Amniotic epithelial cell (primary cell): ENCODE measurements at places on chromosomes 5 and 9.
A peak's percentile ranks its signal among the peaks of the same experiment; 100 is the strongest.

GRCh38 chr9:6681957-6682501 is 36.5 kb upstream of the GLDC start:
- DNase-seq: no peak

- DNase-seq: peak; percentile 63
These were observed 26.9 kb downstream of the GOLM1 start for GRCh38 chr9:86072394-86072877.

DNA sequence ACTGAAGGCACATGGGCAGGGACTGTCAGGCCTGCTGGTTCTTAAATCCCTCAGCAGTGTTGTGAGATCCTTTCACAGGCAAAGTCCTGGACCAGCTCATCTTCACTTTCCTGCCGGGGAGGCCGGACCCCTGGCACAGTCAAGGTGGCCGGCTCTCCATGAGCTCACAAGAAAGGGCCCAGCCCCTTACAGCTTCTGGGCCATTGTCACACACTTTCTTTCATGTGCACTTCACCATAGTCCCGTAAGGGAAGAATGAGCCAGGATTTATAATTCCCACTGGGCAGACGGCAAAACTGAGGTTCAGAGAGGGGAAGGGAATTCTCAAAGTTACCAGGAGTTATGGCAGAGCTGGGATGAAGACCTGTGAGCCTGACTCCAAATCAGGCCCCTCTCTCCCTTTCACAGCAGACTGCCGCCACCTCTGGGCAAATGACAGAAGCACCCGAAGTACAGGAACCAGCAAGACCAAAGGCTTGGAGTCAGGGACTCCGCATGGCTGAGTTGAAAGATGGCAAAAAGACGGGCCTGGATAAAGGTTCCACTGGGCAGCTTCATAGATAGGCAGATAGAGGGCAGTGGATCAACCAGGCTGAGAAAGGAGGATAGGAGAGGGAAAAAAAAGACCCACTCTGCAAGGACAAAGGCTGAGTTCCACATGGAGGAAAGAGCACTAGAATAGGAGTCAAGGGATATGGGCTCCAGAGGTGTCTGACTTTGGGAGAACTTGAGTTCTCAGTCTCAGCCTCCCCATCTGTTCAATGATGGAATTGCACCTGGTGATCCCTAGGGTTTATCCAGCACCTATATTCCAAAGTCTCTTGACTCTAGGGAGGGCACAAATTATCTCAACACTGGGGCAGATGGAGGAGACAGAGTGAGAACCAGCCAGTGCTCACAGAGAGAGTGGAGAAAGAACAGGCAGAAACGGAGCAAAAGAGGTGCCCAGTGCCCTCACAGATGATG is 128.7 kb downstream of the PAX5 start:
- DNase-seq: no peak

- DNase-seq: peak; percentile 64
These were observed 149.9 kb downstream of the ARSB start for GRCh38 chr5:78835176-78835575.

- no peak for DNase-seq
These were observed 32.0 kb downstream of the SMIM15 start for GRCh38 chr5:61130289-61130688.

DNA sequence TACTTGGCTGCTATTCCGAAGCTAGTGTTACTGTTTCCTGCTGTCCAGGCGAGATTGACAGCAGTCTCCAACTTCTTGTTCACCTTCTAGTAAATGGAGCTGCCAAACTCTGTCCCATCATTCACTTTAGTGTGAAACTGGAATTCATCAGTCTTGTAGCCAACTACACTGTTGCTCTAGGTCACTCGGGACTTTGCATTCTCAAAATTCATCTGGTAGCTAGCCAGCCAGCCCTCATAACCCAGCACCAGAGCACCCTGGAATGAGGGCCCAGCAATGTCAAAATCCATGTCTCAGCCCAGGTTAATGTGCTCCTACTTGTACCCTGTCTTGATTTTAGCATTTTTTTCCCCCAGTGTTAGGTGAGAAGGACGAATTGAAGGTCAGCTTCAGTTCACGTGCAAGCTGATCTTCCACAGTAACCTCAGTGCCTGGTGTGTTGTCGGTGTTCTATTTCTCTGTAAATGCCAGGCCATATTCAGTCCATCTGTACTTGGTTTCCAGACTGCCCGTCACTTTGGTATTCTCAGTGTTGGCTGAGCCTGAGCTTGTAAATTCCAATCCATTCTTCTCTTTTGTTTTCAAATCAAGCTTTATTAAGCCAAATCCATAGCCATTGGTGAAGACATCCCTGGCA is 28.9 kb downstream of the ZNF169 start:
- DNase-seq: no peak

DNA sequence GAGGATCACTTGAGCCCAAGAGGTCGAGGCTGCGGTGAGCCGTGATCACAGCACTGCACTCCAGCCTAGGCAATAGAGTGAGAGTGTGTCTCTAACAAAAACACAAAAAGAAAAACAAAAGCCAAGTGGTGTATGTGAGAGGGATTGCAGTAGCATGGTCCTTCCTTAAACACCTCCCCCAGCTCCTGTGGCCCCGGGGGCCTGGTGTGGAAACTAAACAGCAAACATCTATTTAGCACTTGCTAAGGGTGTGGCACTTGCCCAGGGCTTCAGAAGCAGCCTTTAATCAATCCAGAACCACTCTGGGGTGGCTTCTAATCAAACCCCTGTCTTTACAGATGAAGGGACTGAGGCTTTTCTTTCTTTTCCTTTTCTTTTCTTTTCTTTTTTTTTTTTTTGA is 4.4 kb upstream of the FBP1 start:
- DNase-seq: no peak

DNA sequence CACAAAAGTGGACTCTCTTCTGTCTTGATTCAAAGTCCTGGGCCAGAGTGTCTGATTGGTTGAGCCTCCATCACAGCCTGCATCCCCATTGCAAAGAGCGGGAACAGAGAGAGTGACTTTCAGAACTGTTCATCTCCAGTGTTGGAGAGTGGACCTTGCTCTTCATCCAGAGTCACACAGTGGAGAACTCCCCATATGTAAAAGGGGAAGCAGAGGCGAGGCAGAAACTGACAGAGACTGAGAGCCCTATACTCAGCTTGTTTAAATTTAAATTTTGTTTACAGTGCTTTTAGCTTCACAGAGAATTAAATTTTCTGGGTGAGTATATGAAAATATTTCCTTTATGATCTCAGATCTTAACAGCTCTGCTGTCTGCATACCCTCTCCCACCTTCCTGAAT is 70.0 kb upstream of the SSBP2 start:
- no peak for DNase-seq

DNA sequence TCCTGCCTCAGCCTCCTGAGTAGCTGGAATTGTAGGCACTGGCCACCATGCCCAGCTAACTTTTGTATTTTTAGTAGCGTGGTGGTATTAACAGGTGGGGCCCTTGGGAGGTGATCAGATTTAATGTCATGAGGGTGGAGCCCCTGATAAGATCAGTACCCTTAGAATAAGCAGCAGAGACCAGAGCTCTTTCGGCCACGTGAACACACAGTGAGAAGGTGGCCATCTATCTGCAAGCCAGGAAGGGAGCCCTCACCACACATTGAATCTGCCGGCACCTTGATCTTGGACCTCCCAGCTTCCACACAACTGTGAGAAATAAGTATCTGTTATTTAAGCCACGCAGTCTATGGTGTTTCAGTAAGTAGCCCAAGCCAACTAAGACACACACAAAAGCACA is 22.5 kb downstream of the TBC1D2 start:
- no peak for DNase-seq

DNA sequence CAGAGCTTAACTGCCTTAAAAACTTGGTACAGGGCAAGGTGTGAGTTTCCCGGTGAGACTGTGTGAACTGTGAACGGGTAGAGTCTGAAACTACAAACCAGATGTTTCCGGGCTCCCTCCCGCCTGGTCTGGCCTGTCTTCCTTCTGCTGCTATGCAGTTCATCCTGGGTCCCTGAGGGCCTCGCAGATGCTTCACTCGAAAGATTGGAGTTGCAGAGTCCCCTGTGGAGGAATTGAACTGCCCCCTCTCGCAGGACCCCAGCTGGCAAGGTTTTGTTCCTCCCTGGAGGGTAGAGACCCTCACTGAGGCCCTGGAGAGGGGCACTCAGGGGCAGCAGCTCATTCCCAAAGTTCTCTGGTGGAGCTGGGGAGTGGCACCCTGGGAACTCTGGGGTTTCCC is 533 bp downstream of the DCANP1 start:
- no peak for DNase-seq

DNA sequence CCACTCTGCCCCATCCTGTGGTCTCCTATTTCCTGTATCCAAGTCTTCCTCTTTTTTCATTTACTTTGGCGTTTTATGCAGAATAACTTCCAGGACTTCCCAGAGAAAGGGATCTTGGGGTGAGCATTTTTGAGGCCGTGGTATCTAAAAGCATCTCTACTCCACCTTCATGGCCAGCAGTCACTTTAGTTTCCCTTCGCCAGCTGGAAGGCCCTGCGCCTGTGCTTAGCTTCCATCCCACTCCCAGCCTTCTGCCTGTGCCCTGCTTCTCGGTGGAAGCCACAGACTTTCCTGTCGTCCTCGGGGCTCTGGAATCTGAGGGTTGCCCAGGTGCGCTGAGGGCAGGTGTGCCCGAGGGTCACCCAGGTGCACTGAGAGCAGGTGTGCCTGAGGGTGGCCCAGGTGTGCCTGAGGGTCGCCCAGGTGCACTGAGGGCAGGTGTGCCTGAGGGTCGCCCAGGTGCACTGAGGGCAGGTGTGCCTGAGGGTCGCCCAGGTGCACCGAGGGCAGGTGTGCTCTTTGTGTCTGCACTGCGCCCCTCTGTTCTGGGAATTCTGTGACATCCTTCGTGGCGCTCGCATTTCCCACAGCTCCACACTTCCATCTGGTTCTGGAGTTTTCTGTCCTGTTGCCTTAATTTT is 32.4 kb upstream of the LRRC14B start:
- no peak for DNase-seq

DNA sequence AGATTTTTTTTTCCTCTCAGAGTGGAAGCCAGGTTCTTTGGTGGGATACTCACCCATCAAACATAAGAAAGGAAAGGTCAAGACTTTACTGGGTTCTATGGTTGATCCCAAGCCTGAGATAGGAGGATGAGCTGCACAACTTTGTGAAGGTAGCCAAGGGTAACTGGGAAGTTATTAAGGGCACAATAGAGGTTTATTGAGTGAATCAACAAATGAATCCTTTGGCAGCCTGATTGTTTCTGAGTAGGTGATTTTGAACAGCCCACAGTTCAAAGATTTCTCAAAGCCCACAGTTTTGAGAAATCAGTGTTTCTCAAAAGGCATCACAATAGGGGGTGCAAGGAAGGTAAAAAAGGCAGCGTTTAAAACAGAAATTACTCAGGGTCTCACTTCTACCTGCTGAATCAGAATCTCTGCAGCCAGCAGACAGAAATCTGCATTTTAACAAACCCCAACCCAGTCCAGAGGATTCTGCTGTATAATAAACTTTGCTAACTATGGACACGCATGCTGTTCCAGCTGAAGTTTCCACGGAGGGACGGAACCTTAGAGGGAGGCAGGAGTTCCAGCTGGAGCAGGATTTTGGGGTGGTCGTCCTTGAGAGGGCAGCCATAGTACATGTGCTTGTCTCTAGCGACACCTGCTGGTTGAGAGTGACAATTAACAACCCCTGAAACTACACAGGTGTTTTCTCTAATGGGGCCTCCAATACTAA is 32.7 kb upstream of the FSD1L start:
- peak; percentile 39 for DNase-seq
